DMS79 (cell line): ENCODE measurements at places on chromosomes 3 and 15.

DNA sequence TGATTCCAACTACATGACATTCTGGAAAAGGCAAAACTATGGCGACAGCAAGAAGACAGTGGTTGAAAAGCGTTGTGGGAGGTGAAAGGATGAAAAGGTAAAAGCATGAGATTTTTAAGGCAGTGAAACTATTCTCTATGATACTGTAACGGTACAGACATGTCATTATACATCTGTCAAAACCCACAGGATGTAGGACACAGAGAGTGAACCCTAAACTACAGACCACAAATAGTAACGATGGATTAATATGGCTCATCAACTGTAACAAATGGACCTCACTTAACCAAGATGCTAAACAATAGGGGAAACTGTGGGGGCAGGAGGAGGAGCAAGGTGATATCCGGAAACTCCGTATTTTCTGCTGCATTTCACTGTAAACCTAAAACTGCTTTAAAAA lies 39.1 kb downstream of the MYO9A start:
- no peak for DNase-seq

- no peak for DNase-seq
These were observed 160.8 kb downstream of the SYNPR start for GRCh38 chr3:63438826-63439371.

DNA sequence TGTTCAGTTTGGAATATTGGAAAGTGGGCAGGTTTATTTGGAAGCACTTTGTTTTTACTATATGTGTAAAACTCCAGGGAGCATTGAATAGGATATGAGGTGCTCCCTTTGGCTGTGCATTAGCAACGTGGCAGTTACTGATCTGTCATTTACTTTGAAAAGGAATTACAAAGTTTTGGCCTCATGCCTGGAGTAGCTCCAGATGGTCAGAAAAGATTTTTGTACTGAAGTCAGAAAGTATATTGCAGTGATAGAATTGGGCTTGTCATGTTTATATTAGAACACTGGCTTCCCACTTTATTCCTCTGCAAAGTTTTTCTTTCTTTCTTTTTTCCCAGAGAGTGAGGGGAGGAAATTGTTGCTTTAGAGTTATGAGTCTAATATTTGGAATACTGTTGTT lies 26.1 kb downstream of the FNDC3B start:
- DNase-seq: no peak

DNA sequence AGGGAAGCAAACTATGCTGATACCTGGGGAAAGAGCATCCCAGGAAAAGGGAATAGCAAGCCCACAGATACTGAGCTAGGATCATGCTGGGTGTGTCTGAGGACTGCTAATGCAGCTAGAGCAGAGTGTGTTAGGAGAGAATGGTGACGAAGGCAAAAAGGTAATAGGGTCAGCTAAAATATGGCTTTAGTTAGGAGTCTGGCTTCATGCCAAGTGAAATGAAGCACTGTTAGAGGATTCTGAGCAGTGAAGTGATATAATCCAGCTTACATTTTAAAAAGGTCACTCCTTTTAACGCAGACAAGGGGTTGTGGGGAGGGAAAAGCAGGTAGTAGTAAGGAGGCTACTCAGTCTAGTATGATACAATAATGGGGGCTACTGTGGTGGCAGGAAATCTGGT lies 30.4 kb downstream of the SECISBP2L start:
- no peak for DNase-seq

DNA sequence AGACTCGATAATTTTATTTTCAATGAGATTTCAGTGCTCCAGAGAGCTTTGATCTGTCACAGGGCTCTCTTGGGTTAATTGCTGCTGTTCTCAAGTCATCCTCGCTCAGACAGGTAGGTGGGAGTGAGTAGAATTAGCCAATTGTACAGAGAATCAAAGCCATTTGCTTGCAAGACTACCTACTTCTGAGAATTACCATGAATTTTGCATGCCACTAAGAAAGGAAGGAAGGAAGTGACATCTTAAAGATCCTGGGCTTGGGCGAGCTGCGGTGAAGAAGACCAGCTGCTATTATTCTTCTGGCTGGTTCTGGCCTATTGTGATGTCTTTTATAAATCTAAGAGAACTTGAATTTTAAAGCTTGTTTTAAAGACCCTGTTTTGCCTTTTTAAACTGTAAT lies 154.1 kb upstream of the LPP start:
- no peak for DNase-seq

DNA sequence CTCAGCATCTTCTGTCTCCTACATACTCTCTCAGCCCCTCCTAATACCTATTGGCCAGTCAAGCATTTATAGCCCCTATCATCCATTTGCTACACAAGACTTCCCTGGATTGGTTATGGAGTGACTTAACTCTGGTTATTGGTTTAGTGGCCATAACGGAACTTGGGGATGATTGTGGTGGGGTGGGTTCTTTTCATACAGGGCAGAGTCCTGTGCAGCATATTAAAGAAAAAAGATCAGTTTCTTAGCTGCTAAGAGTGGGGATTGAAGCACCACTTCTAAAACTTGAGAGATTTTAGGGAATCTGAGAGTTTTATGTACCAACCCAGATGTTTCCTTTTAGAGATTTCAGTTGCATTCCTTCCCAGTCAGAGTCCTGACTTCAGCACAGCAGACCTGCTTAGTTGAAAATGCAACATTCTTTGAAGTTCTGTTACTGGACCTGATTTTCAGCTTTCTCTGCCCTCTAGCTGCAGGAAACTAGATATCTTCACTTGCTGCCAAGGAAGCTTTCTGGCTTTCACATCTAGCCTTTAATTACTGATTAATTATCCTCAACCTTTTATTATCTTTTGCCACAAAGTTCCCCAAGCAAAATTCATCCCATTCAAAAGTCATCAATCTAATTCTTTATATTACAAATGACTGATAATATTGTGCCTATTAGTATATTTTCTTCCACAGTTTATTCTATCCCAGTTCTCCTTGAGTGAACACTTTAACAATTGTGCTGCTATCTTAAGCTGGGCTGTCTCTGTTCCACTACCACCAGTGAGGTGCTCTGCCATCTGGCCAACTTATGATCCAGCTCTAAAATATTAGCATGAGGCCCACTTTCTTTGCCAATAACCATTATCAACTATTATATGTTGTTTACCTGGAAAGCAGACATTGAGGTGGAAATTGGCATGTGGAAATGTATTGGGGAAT lies 906.0 kb upstream of the ALCAM start:
- DNase-seq: no peak

- DNase-seq: no peak
These were observed 9.1 kb downstream of the AMOTL2 start for GRCh38 chr3:134364936-134365765.

GRCh38 chr15:77803487-77803886 lies 170.8 kb upstream of the LINGO1 start:
- no peak for DNase-seq

DNA sequence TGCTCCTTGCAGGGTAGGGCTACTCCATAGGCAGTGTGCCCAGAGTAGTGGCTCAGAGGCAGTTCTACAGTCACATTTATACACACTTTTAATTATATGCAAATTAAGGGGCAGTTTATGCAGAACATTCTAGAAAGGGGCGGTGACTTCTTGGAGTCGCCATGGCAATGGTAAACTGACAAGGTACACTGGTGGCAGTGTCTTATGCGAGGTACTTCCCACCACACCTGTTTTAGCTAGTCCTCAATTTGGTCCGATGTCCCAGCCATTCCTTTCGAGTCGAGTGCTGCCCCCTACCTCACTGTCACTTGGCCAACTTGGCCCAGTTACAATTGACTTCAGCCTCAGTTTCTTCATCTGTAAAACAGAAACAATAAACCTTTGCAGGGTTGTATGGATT lies 3.8 kb upstream of the IRAK2 start:
- DNase-seq: no peak

- DNase-seq: no peak
These were observed 6.4 kb downstream of the MED12L start for GRCh38 chr3:151091685-151092345.

GRCh38 chr15:68609629-68610028 lies 30.8 kb downstream of the CORO2B start:
- no peak for DNase-seq

DNA sequence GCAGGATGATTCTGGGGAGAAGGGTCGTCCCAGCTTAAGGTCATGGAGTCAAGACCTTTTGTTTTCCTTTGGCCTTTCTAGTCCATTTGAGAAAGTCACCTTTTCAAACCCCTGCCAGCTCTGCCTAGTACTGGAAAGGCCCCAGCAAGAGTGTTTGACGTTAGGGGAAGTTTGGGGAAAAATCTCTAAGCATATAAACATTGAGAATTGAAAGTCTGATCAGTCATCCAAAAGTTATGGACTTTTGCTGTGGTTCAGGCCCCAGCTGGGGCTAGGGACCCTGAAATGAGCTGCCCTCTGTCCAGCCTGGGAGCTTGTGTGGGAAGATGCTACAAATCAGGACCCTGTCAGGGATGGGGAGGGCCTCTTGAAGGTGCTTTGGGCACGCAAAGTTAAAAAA lies 21.6 kb downstream of the SLC6A6 start:
- DNase-seq: no peak

GRCh38 chr3:185270262-185270955 lies 16.6 kb upstream of the EHHADH start:
- no peak for DNase-seq

DNA sequence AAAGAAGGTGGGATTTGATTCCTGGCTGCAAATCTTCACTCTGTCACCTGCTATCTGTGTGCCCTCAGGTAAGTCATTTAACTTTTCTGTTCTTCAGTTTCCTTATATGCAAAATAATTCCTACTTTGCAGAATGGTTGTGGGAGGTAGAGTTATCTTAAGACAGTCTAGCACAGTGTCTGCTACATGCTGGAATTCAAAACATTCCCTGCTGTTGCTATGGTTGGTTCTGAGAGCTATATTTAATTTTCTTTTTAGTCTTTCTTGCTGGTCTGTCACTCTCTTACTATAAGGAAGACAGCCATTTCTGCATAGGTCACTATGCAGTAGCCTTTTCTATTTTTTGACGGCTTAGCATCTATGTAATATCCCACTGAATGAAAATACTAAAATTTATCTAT lies 4.0 kb upstream of the ADPGK start:
- no peak for DNase-seq

- DNase-seq: no peak
These were observed 15.9 kb downstream of the LYSMD4 start for GRCh38 chr15:99717161-99718009.

GRCh38 chr3:126147147-126147931 lies 33.0 kb downstream of the ALDH1L1 start:
- no peak for DNase-seq

- DNase-seq: no peak
These were observed 42.3 kb upstream of the LRRFIP2 start for GRCh38 chr3:37216597-37217097.

DNA sequence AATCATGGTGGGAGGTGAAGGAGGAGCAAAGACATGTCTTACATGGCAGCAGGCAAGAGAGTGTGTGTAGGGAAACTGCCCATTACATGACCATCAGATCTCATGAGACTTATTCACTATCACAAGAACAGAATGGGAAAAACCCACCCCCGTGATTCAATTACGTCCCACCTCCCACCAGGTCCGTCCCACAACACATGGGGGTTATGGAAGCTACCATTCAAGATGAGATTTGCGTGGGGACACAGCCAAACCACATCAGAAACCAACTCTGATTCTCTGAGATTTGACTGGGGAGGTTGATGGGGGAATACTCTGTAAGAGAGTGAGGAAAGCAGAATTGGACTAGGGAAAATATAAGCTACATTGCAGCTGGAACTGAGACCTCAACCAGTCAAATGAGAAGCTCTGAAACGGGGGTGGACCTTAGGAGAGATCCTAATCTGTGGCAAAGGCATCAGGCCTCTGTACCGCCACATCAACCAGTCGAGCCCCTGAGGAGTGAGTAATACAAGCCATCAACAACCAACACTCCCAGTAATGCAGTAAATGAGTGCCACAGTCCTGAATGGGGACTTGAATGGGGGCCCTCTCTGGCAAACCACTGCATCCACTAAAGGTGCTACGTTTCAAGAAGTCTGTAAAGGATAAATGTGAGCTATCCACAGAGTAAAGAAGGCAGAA lies 207.9 kb upstream of the GADL1 start:
- no peak for DNase-seq

DNA sequence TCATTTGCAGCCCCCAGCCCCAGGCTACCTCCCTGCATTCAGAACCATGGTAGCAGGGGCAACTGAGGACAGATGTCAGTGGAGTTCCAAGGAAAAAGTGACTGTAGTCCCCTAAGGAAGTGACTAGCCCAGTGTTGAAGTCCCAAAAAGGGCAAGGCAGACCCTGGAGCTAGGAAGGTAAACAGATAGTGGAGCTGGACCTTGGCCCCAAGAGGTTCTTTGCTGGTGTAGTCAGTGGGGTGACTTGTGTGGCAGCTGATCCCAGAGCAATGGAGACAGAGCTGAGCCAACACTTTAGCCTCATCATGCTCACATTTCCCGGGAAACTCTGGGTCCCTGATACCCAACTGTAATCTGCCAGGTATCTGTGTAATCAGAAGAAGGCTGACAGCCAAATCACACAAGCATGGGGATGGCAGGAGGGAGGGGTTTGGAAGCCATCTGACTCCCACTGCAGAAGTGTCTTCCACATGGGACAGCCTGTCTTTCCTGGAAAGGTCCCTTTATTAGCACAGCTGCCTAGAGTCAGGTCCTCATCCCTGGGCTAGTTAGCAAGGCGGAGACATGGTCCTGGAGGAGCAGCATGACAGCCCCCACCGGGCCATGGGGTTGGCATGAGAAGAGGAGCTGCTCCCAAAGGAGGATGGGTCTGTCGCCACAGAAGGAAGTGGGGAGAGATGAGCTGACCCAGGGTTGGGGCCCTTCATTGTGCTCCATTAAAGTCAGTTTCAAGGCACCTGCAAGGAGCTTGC lies 39.8 kb downstream of the PXYLP1 start:
- no peak for DNase-seq

- no peak for DNase-seq
These were observed 9.2 kb downstream of the FAM131A start for GRCh38 chr3:184346480-184347190.

GRCh38 chr15:99683000-99683670 lies 50.1 kb downstream of the LYSMD4 start:
- DNase-seq: no peak

- DNase-seq: no peak
These were observed 78.5 kb downstream of the CHCHD6 start for GRCh38 chr3:126782536-126782935.

- no peak for DNase-seq
These were observed 88.0 kb downstream of the EDEM1 start for GRCh38 chr3:5275529-5275928.

DNA sequence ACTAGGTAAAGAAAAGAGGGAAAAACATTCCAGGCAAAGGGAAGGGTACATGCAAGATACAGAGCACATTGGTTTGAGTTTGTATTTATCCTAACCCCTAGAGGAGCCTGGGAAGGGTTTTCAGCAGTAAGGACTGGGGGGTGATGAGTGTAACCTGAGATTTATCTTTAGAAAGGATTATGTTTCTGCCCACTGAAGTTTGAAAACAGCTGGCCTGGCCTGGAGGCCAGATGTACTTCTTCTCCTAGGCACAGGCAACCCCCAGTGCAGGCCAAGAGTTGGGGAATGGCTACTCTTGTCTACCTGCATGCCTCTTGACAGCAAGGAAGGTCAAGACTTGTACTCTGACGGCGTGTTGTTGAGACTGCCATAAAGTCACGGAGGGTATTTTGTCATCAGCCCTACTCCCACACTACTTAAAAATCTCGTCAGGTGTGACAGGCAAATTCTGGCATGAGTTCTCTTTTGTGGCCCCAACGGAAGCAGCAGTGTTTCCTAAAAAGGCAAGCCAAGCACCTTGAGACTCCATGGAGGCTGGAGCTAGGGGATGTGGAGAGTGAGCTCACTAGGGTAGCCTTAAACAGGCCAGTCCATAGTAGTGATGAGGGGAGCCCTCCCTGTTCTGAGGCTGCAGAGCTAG lies 241.5 kb upstream of the WNT5A start:
- DNase-seq: peak; percentile 38
